ENCODE measurements at places on chromosomes 2 and 18.

DNA sequence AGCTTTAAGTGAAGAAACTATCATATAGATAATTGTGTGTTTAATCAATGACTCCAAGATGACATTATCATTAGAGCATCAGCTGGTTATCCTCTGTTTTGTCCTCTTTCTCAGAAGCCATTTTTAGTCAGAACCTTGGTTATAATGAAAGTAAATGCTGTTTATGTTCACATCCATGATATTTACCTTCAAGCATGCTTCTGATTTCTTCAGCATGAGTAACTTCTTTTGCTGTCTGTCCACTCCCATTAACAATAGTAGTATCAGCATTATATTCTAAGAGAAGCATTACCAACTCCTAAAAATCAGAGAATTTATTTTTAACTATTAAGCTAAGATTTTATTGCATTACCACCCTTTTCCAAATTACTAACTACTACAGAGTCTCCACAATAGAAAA lies 56.3 kb downstream of the OSBPL1A start:
- DNase-seq = no peak

- DNase-seq = no peak
Measured at GRCh38 chr18:677951-678381, 20.5 kb downstream of the TYMS start.

DNA sequence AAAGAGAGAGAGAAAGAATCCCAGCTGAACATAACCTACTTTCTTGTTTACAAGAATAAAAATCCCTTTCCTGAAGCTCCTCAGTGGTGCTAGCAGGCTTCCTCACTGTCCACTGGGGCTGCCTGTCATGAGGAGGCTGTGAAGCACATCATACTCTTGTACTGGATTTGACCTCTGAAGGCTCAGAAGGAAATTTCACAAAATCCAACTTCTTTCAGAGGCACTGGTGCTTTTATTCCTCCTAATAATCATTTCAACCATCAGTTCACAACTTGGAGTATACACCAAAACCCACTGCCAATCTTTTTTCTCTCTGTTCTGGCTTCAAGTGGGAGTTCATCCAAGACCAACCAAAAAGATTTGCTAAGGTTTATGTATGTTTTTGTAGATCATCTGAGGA lies 48.5 kb downstream of the TMX3 start:
- no peak for DNase-seq

GRCh38 chr2:104447831-104448434 lies 406.0 kb upstream of the POU3F3 start:
- no peak for DNase-seq

- DNase-seq = peak; percentile 83
Measured at GRCh38 chr2:239548451-239548871, 147.6 kb upstream of the HDAC4 start.

DNA sequence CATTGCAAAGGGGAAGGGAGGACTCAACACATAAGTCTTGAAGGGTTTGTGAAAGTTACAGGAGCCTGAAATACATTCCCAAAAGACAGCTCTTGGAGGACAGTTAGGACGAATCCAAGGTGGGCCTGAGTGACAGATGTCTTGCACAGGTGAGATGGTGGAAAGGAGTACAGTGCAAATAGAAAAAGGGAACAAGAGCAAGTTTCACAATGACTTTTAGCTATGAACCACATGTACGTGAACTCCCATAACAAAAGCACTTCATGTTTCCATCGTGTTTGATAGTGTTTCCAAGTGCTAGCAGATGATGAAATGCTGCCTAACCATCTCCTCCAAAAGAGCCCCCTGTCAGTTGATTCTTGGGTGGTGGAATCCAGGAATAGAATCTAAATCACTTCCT lies 1.8 kb downstream of the IL18RAP start:
- DNase-seq = no peak

DNA sequence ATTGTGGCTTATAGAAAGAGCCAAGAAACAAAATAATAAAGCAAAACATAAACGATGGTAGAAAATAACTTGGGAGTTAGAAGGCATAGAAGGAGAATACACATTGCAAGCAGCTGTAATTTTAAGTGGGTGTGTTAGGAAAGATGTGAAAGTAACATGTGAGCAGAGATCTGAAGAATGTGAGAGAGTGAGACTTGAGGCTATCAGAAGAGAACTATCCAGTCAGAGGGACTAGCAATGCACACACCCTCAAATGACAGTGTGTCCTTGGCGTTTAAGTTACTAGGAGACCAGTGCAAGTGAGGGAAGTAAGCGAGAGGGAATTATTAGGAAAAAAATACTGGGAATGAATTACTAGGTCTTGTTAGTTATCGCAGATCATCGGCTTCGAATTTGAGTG lies 304.9 kb downstream of the DSEL start:
- no peak for DNase-seq

GRCh38 chr2:62412347-62412742 lies 93.7 kb downstream of the TMEM17 start:
- no peak for DNase-seq

Measured in stimulated activated CD4-positive, alpha-beta T cell treated with anti-CD3 and anti-CD28 coated beads, Interleukin-15, amount 100 ng/mL, for 24 hours (primary cell).